ENCODE measurements at places on chromosomes 1 and 21.

GRCh38 chr1:231106347-231106746 lies 55.5 kb upstream of the TRIM67 start:
- no peak for DNase-seq

DNA sequence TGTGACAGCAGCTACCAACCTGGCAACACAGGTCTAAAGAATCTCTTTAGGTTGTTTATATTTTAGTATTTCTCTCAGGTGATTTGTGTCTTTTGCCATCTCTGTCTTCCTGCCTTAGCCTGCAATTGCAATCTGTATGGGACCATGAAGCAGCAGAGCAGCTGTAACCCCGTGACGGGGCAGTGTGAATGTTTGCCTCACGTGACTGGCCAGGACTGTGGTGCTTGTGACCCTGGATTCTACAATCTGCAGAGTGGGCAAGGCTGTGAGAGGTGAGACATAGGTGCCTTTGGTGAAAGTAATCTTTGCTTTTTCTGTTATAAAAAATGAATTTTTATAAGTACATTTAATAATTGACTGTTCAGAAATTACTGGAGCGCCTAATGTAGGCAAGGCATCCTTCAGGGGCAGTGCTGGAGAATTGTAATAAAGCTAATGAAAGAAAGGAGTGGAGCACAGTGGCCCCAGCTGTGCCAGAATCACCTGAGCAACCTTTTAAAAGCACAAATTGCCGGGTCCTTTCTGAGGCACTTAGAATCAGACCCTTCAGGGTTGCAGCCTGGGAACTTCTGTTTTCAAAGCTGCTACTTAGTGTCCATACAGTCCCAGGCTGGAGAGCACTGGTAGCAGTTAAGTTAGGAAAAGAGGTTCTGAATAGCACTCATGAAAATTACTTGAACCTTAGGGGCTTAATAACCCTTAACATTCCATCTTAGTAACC lies 60.6 kb upstream of the LAMC2 start:
- DNase-seq: no peak

DNA sequence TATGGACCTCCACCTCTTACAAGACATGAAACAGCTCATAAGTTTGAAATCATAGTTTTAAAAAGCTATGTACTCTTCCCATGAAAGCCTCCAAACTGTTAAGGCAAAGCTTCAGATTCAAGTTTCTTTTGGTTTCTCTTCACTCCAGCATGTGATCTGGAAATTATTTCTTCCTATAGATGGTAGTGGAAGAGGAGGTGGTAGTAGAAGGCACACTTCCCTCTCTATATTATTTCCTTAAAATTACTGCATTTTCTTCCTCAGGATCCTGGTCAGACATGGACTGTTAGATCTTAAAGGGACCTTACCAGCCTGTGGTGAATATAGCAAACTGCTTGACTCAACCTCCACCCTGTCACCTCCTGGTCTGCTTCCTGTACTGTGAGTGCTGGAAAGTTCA lies 31.9 kb downstream of the NHLH2 start:
- no peak for DNase-seq

- no peak for DNase-seq
These were observed 61.5 kb upstream of the F3 start for GRCh38 chr1:94602802-94603625.

- no peak for DNase-seq
These were observed 206.5 kb downstream of the NRIP1 start for GRCh38 chr21:14858311-14858710.

GRCh38 chr1:212402666-212403321 lies 11.9 kb downstream of the PACC1 start:
- DNase-seq: no peak

DNA sequence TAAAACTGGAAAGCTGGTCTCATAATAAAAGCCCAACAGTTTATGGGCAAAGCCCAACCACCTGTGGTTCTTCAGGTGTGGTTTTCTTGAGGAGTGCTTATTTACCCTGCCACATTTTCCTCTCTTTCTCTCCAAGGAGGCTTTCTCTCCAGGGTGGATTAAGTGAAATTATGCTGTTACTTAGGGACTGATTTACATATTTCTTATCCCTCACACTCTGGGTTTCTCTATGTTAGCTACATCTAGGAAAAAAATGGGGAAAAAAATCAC lies 4.8 kb downstream of the TBX19 start:
- DNase-seq: no peak

DNA sequence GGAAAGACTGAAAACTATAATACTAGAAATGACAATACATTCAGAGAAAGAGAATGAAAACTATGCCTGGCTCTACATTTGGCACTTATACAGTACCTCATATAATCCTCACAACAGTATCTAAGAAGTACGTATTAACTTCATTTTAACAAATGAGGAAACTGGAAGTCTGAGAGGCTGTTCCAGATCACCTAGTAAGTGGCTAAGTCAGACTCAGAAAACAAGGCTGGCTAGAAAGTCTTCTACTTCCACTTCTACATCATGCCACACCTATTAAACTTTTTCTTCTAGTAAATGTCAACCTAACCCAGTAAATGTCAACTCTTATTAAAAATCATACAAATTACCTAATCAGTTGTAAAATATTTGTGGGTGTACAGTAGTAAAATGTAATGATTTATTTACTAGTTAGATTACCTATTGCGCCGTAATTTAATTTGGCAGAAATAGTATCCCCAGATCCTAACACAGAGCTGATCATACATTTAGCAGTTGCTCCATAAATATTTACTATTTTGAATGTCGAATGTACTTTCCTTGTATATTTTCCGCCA lies 36.8 kb upstream of the ASPM start:
- DNase-seq: no peak

DNA sequence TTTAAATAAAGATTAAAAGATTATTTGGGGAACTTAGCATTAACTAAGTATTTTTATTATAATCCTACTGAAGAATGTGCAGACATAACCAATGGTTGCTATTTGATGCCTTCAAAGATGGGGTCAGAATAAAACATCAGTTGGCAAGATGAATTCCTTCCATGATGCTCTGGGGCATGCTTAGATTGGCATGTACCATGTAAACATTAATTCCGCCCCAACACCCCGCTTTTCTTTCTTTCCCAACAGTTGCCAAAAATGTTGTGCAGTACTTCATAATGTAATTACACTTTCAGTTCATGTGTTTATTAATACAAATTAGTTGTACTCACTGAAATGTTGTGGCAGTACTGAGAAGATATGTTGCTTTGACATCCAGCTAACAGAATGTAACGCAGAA lies 82.6 kb downstream of the SPAG17 start:
- DNase-seq: no peak

DNA sequence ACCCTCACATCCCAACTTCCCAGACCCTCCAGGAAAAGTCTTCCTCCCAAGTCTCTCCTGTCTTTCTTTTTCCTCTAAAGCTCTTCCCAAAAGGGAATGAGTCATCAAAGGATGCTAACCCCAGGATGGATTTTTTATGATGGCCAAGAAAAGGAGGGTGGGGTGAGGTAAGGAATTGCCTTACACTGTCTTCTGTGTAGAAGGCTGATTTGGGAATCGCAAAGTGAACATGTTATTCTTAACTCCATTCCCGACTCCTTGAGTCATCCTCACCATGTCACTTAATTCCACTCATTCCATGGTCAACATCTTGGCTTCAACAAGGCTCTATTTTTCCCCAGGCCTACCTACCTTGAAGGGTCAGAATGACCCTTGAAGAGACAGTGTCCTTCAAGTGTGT lies 44.0 kb downstream of the TBX15 start:
- no peak for DNase-seq

Data from CD4-positive, alpha-beta T cell treated with Interleukin-15 for 4 hours (primary cell).